ENCODE measurements at places on chromosomes 1 and 21. TPM values are rescaled to one million over a fixed set of nuclear protein-coding genes. Genes with fewer than 3 reads are reported as not detected.

CFAP45 gene
- total RNA-seq: 0.30 TPM

LGR6 gene
- 1.3 TPM for total RNA-seq

SLC25A34 gene
- 16.0 TPM for total RNA-seq

DNA sequence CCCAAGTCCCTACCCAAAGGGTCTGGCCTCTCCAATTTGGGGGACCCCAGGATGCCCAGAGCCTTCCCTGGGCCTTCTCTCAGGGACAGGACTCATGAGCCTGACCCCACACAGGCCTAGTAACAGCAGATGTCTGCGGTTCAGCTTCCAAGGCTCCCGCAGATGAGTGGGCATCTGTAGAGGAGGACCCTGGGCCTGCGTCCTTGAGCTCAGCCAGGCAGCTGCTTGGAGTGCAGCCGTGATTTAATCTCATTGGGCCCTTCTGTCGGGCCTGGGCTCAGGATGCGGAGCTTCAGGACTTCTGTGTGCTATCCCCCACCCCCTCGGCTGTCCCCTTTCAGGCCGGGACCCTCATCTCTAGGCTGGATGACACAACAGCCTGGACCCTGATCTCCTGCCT lies 35.4 kb downstream of the IGSF21 start:
- DNase-seq: no peak

- no peak for DNase-seq
Observed at GRCh38 chr1:11563560-11564069, 84.7 kb downstream of the DISP3 start.

DNA sequence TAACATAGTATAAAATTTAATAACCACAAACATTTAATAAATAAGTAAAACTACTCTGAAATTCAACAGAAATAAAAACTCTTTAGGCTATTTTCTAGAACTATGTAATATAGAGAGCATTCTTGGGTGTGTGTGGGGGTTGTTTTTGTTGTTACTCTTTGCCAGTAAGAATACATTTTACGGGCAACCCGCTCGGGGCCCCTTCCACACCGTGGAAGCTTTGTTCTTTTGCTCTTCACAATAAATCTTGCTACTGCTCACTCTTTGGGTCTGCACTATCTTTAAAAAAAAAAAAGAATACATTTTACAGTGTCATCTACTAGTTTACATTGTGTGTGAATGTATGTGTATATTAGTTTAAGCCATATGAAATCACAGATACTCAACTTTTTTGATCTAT lies 16.0 kb upstream of the GIPC2 start:
- no peak for DNase-seq
